ENCODE measurements at places on chromosomes 6 and 20.

GRCh38 chr6:14966906-14967711 is 278.8 kb upstream of the JARID2 start:
- DNase-seq = no peak

DNA sequence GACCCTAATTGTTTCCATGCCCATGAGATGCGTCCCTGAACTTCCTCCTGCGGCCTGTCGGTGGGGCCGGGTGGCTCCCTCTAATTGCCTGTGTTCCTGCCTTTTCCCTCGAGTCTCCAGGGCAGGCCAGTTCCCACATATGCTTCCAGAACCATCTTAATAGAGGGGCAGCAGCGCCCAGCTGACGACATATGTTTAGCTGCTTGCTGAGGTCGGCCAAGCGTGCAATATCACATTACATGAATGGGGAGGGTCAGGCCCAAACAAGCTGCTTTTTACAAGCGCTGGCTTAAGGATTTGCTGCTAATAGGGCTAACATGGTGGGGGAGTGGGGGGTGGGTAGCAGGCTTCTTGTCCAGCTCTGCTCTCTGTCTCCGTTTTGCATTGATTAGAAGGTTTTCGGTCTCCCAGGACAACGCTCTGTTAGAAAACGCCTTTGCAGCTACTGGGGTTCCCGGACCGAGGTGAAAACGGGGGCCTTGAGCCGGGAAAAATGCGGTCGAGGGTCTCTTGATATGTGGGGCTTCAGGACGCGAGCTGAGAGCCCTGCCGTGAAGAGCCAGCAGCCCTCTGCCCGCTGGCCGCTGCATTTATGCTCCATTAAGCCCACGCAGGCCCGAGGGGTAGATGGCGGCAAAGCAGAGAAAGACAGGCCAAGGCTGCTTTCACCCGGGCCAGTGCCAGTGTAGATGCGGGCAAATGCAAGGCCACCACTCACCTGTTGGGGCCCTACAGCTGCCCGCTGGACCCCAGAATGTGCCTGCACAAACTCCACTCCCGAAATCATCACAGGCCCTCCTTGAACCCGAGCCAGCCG is 308.5 kb downstream of the BMP7 start:
- peak; percentile 74 for DNase-seq

DNA sequence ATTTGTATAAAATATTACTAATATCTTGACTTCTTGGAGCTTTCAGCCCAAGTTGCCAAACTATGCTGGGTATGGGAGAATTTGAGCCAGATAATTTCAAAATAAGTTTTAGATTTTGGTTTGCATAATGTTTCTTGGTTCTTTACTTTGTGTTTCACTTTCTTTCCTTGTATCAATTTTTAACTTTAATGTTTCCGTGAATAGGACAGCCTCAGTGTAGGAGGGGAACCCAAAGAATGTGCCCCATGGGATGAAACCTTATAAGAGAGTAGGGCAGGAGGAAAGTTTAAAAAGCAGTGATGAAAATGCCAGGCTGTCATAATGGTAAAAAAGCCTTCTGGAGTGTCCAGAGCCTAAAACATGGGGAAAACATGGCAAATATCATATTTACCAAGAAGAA is 252.4 kb upstream of the IRAK1BP1 start:
- DNase-seq = no peak

DNA sequence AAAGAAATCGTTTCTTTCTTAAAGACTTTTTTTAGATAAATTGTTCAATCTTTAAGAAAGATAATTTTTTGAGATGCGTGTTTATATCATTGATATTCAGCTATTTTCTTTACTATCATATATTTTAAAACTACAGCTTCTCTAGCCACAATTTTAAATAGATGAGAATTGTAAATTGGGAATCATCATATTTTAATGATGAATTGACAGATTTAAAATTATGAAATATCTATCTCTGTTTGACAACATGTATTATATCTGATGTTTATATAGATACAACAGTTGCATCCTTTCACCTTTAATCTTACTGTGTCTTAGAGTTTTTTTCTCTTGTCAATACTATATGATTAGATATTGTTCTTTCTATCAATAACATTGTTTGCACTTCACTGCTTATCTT is 762.3 kb upstream of the GJE1 start:
- no peak for DNase-seq

GRCh38 chr20:21338291-21338690 is 35.2 kb downstream of the XRN2 start:
- no peak for DNase-seq

DNA sequence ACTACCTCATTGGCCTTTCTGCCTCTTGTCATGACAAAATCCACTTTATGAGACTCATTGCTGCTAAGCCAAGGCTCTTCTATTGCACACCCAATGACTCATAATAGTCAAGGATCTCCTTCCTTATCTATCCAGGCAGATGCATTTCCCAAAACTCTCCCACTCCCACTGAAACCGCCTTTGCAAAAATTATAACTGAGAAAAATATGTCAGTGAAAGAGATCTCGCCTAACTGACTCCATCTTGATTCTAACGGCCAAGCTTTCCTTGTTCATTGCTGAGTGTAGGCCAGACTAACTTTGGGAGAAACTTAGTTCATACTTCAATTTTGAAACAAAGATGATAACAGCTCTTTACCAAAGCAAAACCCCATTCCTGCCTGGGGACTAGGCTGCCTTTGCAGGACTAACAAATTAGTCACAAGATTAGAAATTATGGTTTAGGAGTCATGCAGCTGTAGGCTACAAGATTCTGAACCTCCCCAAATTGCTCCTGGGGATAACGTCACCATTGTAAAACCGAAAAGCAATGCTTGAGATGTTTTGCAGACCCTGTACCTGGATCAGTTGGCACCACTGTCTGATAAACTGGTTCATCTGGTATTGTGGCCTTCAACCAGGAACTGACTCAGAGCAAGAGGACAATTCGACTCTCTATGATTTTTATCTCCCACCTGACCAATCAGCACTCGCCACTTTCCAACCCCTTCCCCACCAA is 47.1 kb downstream of the HAO1 start:
- DNase-seq = no peak

- DNase-seq = no peak
These were observed 365.9 kb upstream of the AGPAT4 start for GRCh38 chr6:161639772-161640171.

DNA sequence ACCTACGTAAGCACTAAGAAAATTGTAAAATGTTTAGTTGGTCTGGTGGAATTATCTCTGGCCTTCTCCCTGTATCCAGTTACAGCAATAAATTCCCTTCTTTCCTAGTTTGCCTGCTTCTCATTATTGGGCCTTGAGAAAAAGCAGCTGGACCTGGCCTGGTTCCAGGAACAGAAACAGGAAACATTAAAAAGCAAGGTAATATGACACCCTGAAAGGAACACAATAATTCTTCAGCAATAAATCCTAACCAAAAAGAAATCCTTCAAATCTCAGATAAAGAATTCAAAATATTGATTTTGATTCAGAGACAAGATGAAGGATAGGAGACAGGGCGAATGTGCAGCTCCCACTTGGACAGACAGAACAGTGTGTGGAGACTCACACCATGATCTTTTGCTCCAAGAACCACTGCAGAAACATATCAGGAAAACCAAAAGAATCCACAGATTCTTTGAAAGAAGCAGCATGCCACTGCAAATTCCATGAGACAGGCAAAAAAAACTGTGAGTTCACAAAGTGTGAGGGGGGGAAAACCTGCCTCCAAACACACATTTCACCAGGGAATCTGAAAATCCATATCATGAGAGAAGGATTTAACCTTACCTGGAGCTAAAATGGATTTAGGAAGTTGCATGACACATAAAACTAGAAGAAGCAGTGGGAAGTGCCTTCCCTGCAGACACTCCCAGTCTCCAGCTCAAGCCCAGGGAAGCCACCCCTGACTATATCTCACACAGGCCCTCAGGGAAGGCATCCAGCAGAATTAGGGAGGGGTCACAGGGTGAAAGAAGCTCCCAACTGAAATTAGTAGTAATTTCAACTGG is 28.9 kb downstream of the TREM1 start:
- DNase-seq = peak; percentile 62

DNA sequence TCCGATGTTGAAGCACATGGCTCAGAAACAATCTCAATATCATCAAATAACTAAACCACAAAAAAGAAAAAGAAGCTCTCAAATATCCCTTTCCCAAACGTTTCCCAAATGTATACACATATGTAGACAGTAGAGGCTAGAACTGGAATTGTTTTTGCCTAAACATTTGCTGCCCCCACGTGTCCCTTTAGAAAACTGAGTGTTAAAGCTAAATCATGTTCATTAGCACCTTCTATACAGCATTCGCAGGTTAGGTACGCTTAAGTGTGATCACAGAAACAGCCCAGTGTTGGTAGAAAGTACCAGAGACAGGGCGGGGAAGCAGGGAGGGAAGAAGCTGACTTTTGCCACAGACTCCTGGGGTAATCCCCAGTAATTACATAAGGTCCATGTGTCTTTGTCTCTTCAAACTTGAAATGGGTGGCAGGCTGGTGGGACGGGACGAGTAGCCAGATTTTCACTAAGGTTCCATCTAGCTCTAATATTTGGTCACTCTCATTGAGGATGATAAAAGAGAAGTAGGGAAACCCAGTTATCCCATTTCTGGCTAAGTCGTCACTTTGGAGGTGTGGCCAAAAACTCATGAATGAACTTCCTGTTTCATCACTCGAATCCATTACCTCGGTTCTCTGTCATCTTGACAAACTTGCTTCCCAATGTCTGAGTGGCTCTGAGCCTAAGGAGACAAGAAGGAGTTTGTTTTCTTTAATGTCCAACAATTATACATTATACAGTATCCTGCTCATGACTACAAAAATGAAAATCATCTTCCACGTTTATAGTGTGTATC is 15.0 kb upstream of the TFAP2A start:
- DNase-seq = no peak

GRCh38 chr6:135555550-135555949 is 58.0 kb upstream of the AHI1 start:
- no peak for DNase-seq

GRCh38 chr6:47118611-47119010 is 76.5 kb upstream of the ADGRF1 start:
- no peak for DNase-seq

DNA sequence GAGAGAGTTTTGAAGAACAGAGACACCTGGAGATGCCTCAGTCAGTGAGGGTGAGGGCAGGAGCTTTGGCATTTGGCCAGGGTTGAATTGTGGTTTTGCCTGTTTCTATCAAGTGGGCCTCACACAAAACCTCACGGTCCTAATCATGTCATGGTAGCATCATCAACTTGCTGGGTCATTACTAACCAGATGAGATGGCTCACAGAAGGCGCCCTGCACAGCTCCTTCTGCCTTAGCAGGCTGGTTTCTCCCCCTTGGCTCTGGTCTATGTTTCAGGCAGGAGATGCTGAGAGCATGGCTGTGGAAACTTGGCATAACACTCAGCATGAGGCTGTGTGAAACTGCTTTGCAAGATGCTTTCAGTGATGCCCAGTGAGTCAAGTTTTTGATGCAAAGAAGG is 99.3 kb downstream of the LRRC1 start:
- DNase-seq = peak; percentile 49

DNA sequence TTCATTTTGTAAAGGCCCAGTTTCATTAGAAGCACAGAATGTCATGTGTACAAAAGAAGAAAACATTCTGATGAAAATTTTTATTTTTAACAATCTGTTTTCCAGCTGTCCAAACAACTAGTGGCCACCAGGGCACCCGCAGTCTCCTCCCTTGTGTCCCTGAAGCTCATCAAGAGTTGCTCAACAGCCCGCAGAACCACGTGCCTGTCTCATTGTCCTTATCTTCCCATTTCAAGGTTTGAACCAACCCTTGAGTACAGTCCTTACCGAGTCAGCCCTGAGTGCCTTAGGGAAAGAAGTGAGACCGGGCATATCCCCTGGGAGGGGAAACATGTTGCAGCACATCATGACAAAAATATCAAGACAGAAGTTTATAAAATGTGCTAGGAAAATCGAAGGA is 15.9 kb upstream of the ZNF133 start:
- DNase-seq = no peak

GRCh38 chr6:8703059-8703458 is 267.7 kb upstream of the SLC35B3 start:
- no peak for DNase-seq

DNA sequence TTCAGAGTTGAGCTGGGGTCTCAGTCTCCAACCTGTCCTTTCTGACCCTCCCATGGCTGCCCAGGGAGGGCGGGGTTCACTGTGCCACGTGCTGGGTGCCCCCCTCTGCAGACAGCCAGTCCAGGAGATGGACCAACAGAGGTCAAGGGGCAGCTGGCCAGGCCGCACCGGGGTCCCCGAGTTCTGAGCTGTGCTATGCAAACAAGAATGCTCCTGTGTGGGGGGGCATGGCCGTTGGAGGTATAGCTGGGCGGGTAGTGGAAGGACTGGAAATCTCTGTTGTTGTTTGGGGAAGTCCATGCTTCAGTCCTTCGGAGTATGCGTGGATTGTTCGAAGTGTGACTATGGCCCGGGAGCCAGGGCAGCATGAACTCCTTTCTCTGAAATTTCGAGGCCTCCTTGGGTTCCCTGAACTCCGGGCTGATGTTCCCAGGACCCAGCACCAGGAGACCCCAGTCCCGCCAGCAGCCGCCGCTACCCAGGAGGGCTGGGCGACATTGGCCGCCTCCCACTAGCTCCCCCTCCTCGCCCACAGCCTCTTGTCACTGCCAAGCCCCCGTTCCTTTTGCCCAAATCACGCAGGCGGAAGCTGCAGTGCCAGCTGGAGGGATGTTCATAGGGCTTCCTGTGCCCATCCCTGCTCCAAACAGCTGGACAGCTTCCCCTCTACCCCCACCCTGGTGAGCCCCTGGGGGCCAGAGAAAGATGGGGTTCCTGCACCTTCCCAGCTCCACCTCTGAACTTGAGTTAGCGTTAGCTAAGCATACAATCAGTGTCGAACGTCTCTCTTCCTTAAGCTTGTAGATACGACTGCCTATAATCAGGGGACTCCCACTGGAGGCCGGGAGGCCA is 126.6 kb downstream of the TAF4 start:
- no peak for DNase-seq

DNA sequence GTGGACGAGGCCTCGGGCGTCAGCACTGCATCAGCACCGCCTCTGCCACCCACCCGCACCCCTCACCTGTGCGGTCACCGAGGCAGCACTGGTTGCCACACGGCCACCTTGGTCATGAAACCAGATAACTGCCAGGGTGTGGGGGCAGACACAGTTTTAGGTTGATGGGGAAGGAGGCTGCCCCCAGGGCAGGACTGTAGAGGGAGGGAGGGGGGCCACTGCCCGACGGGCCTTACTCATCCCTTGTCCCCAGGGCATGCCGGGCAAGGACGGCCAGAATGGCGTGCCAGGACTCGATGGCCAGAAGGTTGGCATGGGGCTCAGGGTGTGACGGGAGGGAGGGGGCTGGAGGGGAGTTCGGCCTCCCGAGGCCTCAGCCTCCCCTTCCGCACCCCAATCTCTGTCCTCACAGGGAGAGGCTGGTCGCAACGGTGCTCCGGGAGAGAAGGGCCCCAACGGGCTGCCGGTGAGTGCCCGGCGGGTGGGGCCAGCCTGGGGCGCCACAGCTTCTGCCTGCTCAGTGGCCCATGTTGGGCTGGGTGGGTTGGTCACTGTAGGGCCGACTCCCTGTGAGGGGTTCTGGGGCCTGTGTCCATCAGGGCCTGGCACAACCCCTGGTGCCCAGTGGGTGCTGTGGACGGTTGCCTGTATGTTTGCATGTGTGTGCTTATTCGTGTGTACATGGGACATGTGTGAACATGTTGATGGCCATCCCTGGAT is 11.8 kb downstream of the COL9A3 start:
- peak; percentile 34 for DNase-seq
